ENCODE measurements at places on chromosomes 16 and 17.

DNA sequence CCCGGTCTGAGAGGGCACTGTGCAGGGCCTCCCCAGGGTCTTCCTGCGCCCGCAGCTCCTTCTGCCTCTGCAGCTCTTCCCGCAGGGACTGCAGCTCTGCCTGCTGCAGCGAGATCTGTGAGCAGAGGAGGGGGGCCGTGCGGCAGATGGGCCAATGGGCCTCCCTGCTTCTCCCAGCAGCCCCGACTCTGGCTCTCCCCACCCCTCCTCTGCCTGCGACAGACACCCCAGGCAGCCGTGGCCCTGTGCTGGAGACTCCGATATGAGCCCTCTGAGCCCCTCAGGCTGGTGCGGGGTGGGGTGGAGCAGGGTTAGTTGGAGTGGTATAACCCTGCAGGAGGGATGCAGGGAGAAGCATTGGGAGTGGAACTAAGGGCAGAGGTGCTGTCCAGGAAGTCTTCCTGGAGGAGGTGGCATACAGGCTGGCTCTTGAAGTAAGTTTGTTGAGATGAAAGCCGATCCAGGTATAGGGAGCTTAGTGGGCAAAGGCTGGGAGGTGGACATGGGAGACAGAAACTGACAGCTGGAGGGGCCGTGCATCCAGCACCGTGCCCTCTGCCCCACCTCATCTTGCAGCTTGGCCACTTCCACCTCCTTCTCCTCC is 5.0 kb downstream of the THOC6 start:
- DNase-seq, result no peak

GRCh38 chr16:29804455-29805231 is 1.7 kb upstream of the MAZ start:
- no peak for DNase-seq

GRCh38 chr16:31913668-31914067 is 40.1 kb downstream of the ZNF267 start:
- DNase-seq, result no peak

GRCh38 chr17:78817123-78817522 is 23.5 kb downstream of the USP36 start:
- no peak for DNase-seq

DNA sequence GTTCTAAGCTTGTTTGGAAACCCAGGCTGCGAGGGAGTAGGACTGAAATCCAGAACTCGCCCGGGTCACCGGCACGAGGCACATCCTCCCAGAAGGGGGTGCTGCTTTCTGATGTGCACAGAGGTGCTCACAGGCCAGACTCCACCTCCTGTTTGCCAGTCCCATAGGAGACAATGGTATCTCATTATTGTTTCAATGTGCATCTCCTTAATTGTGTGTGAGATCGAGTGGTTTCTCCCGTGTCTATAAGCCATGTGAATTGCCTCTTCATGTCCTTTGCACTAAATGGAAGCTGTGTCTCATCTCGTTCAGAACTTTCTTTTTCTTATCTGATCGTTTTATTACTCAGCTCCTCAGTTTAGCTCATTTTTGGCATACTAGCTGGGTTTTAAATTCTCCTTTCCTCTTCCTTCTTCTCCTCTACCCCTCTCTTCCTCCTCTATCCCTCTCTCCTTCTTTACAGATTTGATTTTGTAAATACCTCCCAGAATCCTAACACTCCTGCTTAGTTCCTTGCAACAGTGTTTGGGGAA is 32.1 kb upstream of the PRKCB start:
- peak; percentile 6 for DNase-seq

Measured in SJCRH30 (cell line).